ENCODE measurements at places on chromosomes 3 and 15.

- no peak for DNase-seq
Observed at GRCh38 chr15:97992823-97993222, 32.3 kb downstream of the ARRDC4 start.

GRCh38 chr3:123098426-123099330 lies 31.9 kb downstream of the PDIA5 start:
- DNase-seq, result no peak

DNA sequence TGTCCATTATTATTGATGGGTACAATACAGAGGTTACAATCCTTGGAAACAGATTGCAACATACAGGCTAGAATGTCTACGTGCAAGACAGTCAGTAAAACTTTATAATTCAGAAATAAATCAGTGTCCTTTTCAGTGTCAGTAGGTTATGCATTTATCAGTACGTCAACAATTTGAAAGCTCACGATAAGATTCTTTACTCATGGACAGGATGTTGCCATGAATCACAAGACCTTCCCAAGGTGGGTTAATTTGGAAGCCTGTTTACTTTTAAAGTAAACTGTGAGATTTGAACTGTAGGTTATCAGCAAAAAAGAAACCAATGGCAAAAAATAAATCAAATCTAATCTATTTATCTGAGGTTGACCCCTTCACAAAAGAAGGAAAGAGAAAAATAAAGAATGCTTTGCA lies 243.9 kb upstream of the AGTR1 start:
- no peak for DNase-seq

DNA sequence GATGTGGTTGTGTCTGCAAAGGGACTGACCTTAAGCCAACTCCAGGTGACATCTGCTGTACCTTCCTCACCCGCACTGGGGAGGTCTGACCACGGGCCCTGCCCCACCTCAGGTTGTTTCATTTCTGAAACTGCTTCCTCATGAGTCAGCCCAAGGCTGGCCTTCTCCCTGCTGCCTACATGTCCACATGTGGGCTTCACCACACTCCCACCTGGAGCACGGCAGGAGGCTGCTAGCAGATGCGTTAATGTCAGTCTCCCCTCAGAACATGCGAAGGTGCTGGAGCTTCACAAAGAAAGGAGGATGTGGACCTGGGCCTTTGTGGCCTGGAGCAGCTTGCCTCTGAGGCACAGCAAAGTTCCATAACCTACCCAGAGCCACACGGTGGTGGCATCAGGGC lies 69.4 kb upstream of the PLXNA1 start:
- no peak for DNase-seq

DNA sequence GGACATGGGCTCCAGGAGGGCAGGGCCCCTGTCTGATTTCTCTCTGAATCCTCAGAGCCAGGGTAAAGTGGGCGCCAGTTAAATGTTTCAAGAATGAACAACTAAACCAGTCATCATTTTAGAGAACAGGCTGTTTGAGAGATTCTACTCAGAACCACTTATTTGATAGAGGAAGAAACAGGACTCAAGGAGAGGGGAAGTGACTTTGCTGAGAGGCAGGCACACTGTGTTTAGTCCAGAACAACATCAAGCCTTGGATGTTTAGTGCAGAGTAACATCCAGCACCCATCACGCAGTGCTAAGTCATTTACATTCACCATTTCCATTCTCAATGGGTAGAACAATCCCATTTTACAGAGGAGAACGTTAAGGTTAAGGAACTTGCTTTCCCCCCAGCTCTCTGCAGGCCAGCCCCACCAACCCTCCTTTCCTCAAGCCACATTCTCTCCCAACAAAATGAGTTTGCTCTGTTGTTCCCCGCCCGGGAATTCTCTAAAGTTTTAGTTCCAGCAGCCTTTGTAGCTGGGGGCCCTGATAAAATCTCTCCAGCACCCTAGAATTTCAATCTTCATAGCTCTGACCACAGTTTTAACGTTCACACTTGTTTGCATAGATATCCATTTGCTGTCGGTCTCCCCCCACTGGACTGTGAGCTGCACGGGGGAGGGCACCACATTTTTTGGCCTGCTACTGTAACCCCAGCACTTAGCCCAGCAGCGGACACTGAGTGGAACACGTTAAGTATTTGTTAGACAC lies 962 bp downstream of the NMNAT3 start:
- DNase-seq, result no peak

DNA sequence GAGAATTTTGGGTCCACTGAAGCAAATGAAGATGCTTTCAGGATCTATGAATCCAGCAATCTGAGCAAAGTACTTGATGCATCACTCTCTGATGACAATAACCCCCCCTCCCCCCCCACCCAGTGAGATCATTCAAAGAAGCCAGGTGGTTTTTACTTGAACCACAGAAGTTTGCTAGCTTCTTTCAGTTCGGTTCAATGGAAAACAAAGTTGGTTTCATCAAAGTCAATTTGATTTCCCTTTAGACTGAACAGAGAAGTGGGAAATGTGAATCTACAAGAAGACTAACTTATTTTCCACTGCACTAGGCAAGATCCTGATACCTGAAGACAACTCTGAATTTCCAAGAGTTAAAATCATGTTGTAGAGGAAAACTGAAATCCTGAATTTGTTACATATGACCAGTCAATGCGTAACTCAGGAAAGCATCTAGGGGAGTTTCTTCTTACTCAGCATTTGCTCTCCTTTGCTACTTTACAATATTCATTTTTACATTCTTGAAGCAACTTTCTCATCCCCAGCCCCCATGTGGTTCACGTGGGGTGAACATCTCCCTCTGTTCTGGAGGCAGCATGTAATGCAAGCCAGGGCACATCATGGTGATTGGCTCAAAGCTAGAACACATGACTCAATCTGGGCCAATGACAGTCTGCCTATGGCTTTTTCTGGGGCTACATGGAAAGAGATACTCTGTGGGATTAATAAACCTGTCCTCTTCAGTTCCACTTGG lies 572.6 kb downstream of the FOXP1 start:
- DNase-seq, result no peak

GRCh38 chr15:83431521-83431920 lies 15.6 kb upstream of the SH3GL3 start:
- DNase-seq, result no peak

- no peak for DNase-seq
Observed at GRCh38 chr3:53109891-53110771, 20.1 kb downstream of the RFT1 start.

DNA sequence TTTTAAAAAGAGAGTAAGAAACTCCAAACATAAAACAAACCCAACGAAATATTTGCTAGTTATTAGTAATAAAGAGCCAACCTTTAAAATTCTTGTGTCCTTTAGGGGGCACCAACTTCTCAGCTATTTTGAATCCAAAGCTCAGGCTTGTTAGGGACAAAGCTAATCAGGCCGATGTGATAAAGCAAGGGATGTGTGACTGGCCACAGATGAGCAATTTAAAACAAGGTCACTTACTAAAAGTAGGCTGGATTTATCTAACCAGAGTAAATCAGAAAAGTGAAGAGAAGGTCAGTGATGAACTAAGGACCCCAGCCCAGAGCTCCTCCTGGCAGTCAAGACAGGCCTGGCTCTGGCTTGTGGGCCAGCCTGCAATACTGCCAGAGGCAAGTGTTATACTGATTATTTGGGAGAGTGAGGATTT lies 108.5 kb downstream of the CYP19A1 start:
- peak; percentile 1 for DNase-seq

- DNase-seq, result no peak
Observed at GRCh38 chr15:71151081-71151480, 35.8 kb downstream of the THSD4 start.

- no peak for DNase-seq
Observed at GRCh38 chr3:42589382-42590109, 1.1 kb upstream of the SS18L2 start.

- no peak for DNase-seq
Observed at GRCh38 chr3:81549831-81550230, 211.6 kb downstream of the GBE1 start.

DNA sequence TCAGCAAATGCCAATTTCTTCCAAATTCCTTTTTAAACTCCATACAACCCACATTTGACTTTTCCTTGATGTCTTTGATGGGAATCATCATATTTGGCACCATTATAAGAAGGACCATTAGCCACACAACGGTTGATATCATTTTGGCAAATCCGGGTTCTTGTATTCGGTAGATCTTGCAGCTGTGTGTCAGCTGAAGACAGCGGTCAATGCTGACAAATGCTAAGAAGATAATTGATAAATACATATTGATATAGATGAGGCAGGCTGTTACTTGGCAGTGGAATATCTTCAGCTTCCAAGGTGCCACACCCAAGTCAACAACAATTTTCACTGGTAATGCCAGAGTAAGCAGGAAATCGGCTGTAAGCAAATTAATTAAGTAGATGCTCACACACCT lies 4.2 kb downstream of the GPR171 start:
- no peak for DNase-seq

GRCh38 chr3:146067048-146067447 lies 93.9 kb downstream of the PLOD2 start:
- DNase-seq, result no peak

DNA sequence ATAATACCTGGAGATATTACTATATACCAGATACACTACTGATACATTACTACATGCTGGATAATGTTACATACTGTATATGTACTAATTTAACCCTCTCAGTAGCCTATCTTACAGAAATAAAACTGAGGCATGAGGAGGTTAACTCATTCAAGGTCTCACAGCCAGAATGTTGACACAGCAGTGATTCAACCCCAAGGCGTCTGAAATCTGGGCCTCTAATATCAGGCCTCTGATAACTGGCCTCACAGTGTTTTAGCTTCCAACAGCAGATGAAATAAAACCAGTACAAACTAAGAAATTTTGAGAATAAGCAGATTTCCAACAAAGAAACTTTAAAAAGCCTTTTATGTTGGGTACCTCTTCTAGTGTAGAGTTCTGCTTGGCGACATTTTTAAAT lies 23.4 kb downstream of the DZIP1L start:
- no peak for DNase-seq

DNA sequence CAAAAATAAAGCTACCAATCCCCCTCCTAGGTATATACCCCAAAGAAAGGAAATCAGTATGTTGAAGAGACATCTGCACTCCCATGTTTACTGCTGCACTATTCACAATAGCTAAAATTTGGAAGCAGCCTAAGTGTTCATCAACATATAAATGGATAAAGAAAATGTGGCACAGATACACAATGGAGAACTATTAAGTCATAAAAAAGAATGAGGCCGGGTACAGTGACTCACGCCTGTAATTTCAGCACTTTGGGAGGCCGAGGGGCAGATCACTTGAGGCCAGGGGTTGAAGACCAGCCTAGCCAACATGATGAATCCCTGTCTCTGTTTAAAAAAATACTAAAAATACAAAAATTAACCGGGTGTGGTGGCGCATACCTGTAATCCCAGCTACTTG lies 10.0 kb upstream of the PTPN9 start:
- no peak for DNase-seq

DNA sequence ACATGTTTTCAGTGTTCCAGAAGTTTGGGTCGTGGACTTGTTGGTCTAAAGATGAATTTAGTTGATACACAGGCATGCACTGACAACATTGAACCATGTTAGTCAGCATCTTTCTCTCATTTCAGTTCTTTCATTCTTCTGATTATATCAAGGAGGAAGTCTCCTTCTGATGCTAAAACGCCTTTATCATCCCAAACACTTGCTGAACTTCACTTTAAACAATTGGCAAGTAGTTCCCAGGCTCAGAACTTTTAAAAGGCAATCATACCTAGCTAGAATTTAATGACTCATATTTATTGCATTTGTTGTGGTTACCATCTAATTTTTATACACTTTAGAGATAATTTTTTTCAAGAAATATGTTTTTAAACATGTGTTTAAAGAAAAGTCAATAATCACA lies 15.9 kb downstream of the LMCD1 start:
- DNase-seq, result no peak

DNA sequence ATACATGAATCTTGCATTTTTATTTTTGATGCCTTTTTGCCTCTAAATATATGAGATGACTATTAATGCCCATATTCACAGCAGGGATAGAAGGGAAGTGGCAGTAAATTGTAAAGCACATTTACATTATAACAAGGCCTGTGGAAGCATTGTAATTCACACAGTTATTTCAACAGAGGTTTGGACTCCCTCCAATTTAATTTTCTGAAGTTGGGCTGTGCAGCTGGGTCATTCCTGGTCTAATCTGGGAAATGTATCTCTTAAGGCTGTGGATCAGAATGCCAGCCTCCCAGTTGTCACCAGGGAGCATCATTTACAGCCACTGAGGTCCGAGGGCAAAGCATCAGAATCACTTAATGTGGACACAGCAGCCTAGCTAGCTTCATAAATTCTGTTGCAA lies 434.5 kb downstream of the MFSD1 start:
- no peak for DNase-seq

DNA sequence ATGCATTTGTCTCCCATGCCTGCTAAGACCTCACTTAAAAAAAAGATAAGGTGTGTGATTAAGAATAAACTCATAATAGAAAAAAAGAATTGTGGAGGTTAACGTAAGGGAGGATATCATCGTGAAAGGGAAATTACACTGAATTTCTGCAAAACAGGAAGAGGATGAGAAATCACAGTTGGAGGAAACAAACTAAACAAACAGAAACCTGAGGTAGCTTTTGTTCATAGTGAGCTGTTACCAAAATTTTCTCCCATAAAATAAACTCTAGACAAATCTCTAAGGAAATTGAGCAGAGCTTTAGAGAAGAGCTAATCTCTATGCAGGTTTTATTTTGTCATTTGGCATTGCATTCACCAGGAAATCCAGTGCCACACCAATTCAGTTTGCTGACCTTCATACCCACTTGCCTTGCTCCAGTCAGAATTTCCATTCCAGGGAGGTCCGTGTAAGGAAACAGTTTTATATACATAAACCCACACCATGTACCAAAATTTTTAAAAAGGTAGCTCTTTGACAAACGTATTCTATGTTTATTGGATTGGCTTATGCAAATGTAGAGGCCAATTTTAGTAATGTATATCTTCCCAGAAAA lies 231.2 kb downstream of the MBNL1 start:
- no peak for DNase-seq

GRCh38 chr3:136194409-136195257 lies 1.5 kb downstream of the MSL2 start:
- peak; percentile 54 for DNase-seq

DNA sequence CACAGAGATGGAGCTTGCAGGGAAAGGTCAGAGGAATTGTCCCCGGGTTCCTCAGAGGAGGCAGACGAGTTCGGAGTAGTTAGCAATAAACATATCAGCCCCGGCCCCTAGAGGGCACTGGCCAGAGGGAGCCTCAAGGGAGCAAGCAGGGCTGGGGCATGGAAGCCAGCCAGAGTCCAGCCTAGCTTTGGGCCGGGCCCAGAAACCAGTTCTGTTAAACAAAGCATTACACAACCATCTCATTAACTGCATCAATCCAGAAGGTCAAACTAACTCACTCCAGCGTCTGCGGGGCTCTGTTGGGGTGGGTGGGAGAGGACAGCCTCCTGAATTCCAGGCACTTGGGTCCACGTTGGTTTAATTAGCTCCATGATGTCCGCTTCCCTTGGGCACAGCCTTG lies 41.0 kb upstream of the IREB2 start:
- no peak for DNase-seq

GRCh38 chr15:79898369-79898768 lies 1.6 kb upstream of the MTHFS start:
- no peak for DNase-seq
